Stimulated activated CD8-positive, alpha-beta memory T cell treated with anti-CD3 and anti-CD28 coated beads, Interleukin-4, amount 100 ng/mL, for 4 hours (primary cell): ENCODE measurements at places on chromosomes 6 and 20.

GRCh38 chr20:3980260-3981131 lies 34.9 kb downstream of the RNF24 start:
- DNase-seq = no peak

DNA sequence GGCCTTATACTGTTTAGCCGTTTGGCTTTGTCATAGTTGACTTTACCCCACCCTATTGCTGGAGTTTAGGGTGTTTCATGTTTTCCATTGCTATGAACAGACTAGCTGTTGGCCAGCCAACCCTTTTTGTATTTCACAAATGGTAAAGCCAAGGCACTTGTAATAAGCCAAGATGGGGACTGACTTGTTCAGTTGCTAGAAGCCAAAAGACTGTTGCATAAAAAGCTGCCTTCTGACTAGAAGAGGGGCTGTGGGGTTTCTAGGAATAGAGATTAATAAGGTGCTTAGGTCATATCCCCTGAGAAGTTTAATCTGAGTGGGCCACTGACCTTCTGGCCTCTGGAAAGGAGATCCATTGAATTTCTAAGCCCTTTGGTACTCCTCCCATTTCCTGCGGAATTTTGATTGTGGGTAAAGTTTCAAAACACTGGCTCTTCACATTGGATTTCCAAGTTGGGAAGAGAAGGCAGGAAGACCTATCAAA lies 211.1 kb downstream of the PLCB4 start:
- no peak for DNase-seq

DNA sequence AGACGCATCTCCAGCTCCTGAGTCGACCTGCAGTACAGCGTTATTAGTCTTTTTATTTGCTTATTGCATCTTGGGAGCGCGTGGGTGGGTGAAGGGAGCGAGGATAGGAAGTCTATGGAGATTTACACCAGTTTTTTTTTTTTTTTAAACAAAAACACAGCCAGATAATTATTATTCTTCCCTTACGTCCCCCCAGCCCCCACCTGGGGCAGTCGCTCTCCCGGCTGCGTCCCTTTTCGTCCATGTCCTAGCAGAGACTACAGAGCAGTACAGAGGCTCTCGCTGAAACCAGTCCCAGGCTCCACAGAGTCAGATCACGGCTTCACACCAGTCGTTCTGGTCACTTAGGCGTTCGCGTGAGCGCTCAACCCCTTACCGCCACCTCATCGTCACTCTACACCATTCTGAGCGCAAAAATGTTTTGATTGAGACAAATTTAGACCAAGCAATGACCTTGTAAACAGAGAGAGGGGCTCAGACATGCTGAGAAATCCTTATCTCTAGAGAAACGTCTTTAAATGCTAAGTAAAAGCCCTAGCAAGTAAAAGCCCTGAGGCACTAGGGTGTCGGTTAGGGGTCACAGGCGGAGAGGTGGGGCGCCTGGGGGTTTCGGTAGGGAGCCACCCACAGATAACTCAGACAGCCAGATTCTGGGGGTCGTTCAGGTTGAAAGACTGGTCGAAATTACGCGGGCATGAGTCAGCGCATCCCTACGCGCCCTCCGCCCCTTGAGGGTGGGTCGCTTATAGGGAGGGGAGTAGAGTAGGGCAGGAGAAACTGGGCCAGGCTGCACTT lies 975 bp upstream of the PPT2 start:
- no peak for DNase-seq

DNA sequence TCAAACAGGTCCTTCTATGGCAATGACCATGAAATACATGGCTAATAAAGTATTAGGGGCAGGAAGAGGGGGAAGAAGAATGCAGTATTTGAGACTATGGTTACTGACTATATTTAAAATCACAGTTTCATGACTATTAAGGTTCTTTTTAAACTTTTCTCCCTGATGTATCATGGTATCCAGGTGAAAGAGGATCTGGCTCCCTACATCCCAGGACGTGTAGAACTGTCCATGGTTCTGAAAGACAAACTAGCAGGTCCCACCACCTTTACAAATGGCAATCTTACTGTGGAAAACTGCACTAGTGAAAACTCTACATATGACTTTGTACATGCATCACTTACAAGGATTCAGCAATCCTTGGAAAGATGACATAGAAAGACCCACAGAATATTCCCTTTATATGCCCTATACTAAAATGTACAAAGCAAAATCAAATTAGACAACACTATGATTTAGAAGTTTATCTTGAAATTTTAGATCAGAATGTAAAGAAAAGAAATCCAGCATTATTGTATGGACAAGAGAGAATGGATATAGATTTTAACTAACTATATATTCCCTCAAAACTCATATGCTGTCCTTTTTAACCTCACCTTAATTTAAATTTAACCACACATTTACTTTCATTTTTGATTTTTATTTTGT lies 33.5 kb downstream of the RPP21 start:
- DNase-seq = no peak

- no peak for DNase-seq
Measured at GRCh38 chr20:8524101-8525016, 392.3 kb downstream of the PLCB1 start.

- DNase-seq = no peak
Measured at GRCh38 chr6:105209950-105210706, 30.3 kb upstream of the POPDC3 start.

DNA sequence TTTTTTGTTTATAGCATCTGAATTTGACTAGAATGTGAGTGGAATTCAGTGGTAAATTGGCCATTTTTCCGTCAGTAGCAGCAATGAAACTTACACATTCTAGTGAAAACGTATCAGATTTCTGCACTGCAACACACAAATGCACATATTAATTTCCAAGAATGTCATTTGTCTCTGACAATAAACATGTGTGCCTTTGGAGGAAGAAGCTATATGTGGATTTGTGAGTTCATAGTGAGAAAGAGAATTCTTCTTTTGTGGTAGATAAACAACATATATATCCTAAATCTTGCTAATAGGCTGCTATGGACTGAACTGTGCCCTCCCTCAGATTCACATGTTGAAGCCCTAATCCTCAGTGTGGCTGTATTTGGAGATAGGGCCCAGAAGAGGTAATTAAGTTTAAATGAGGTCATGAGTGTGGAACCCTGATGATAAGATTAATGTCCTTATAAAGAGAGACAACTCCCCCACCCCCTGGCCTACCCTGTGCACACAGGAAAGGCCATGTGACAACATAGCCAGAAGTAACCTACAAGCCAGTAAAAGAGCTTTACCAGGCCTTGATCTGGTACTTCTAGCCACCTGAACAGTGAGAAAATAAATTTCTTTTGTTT lies 200.2 kb upstream of the EYA4 start:
- DNase-seq = no peak

DNA sequence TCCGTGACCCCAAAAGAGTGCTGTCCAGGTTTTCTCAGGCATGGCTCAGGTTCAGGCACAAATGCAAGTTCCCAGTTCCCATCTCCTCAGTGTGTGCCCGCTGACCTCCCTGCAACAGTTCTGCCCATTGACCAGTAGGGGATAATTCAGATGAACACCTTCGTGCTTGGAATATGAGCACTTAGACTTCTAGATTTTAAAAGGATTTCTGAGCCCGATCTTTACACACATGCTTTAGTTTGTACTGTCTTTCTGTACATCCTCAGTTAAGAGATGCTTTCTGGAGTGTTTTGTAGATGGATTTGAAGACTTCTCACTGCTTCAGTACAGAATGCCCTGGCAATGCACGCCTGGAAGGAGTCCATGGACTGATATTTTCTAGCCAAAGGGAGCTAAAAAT lies 239.6 kb upstream of the PLCB4 start:
- no peak for DNase-seq

GRCh38 chr6:42454428-42454791 lies 2.7 kb upstream of the TRERF1 start:
- no peak for DNase-seq
